ENCODE measurements at places on chromosomes 3 and 15. TPM values are rescaled to one million over a fixed set of nuclear protein-coding genes. Genes with fewer than 3 reads are reported as not detected.

DNA sequence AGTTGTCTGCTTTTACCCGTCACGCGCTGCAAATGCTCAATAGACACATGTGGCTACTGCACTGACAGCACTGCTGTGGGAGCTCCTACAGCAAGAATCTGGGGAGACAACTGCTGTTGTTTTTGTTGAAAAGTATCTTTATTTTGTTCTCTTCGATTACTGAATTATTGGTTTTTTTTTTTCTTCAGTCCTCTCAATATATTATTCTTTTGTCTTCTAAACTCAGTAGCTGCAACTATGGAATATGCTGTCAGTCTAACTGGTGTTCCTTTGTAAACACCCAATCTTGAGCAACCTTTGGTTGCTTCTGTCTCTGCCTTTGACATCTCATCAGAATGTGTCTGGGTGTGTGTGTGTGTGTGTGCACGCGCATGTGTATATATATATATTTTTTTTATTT, 12.6 kb downstream of the DCP1A start:
- H3K27ac ChIP-seq = no peak overlapping the region
- peaks cover 30% of the 10 kb centered on the region for H3K36me3 ChIP-seq
- H3K27me3 ChIP-seq = no peaks in the 10 kb centered on the region
- no peaks in the 10 kb centered on the region for H3K4me1 ChIP-seq
- no peak for DNase-seq
- H3K4me3 ChIP-seq = no peak overlapping the region

DNA sequence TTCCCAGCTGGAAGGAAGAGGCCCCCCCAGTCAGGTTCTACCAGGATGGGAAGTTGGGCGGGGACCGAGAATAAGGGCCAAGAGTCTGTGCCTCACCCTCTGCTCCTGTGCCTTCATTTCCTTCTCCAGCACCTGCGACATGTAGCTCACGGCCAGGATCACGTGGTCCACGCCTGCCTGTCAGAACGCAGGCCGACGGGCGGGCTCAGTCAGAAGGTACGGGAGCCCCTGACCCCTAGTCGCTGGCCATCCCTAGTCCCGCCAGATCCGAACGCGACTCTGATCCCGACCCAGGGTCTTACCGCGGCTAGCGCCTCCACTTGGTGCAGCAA, 489 bp downstream of the GMPPB start:
- no peaks in the 10 kb centered on the region for H3K27me3 ChIP-seq
- H3K4me1 ChIP-seq = peaks cover 16% of the 10 kb centered on the region
- H3K27ac ChIP-seq = peak overlapping the region; percentile 82
- DNase-seq = peak; percentile 45
- H3K36me3 ChIP-seq = peaks cover 21% of the 10 kb centered on the region

DNA sequence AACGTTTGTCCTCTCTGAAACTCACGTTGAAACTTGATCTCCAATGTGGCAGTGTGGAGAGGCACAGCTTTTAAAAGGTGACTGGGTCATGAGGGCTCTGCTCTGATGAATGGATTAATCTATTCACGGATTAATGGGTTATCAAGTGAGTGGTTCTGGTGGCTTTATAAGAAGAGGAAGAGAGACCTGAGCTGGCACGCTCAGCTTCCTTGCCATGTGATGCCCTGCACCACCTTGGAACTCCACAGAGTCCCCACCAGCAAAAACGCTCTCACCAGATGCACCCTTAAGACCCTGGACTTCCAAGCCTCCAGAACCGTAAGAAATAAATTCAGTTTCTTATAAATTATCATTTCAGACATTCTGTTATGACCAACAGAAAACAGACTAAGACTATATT, 2.6 kb downstream of the PPP1R2 start:
- H3K27me3 ChIP-seq = peaks cover 30% of the 10 kb centered on the region
- H3K4me3 ChIP-seq = no peak overlapping the region
- DNase-seq = no peak
- no peaks in the 10 kb centered on the region for H3K36me3 ChIP-seq

DNA sequence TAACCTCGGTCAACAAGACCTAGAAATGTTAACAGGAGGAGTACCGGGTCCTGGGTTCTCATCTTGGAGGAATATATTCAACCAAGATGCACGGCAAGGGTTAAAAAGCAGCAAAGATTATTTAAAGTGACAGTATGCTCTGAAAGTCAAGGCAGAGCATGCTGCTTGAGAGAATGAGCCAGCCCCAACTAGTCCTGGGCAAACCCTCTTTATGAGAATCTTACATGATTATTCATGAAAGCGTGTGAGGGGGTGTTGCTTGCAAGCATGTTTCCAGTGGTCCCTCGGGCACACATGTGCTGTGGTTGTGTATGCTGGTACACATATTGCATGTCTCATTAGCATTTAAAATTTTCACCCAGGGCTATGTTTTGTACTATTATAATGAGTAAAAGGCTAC, 1445.6 kb downstream of the SI start:
- no peaks in the 10 kb centered on the region for H3K36me3 ChIP-seq
- DNase-seq = no peak
- H3K4me3 ChIP-seq = no peak overlapping the region
- peaks cover 7% of the 10 kb centered on the region for H3K4me1 ChIP-seq

DNA sequence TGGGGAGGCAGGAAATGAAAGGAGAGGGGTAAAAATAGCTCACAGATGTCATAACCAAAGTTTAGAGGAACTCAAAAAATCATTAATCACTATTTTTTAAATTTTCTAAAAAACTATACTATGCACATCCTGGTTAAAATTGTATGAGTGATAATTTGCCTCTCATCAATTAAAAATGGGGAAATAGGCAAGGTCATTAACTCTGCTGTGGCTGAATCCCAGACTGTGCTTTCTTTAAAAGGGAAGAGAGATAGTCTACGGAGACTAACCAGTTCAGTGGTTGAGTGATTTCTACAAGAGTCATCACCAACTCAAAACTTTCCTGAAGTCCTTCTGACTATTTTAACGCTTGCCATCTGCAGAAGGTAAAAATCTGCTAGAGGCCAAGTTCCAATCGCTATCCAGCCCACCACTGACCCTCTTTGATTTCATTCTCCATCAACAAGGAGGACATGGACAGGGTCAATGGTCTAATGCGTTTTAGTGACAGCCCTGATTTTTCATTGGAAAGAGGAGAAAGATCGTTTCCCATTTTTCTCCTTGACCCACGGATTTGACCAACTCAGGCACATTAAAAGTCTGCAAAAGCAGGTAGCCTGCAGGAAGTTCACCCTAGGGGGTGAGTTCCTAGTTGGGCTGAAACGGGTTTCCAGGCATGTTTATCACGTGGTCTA, 850 bp downstream of the SUCLG2 start:
- peak overlapping the region; percentile 72 for H3K4me3 ChIP-seq
- peak overlapping the region; percentile 73 for H3K27ac ChIP-seq
- peaks cover 40% of the 10 kb centered on the region for H3K4me1 ChIP-seq
- DNase-seq = no peak
- H3K27me3 ChIP-seq = no peaks in the 10 kb centered on the region

DNA sequence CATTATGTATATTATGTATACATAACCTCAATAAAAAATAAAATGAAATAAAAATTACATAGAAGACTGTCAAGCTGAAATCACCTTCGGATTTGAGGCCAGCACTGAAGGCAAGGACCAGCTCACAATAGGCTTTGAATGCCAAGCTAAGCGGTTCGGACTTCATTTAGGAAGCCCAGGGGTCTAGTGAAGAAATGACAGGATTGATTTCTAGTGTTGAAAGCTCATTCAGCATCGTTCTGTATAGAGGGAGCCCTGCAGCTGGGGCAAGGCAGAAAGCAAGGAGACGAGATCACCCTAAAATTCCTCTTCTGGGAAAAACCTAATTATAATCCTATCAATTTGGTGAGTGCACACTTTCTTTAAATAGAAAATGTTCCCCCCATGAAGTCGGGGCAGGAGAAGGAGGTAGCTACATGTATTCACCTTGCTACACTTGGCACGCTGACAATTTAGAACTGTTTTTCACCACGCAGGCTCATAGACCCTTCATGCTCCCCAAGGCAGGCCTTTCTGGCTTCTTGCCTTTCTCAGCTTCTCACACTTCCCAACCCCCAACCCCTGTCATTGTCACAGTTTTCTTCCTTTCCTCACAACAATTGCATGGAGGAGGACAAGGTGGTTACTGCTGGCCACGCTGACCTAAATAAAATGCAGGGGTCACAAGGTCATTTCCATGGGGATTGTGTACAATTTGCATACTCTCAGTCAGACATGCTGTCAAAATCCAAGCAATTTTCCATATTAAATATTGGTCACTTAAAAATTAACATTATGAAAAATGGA, 44.4 kb upstream of the SSR3 start:
- no peak overlapping the region for H3K4me3 ChIP-seq
- H3K27me3 ChIP-seq = no peaks in the 10 kb centered on the region
- DNase-seq = no peak
- H3K36me3 ChIP-seq = no peaks in the 10 kb centered on the region

C3orf20 gene
- not detected for total RNA-seq

UROC1 gene
- total RNA-seq = not detected

RLBP1 gene
- not detected for total RNA-seq

FBXW12 gene
- 2.0 TPM for total RNA-seq

PLA2G4D gene
- 0.07 TPM for total RNA-seq

CA12 gene
- 2.8 TPM for total RNA-seq

LMAN1L gene
- total RNA-seq = not detected

EIF2B5 gene
- total RNA-seq = 42.3 TPM

Data from WTC11 (cell line).